ENCODE measurements at places on chromosomes 12 and 14.
A peak's percentile ranks its signal among the peaks of the same experiment; 100 is the strongest.

- DNase-seq: no peak
Measured at GRCh38 chr12:46547421-46548354, 175.1 kb upstream of the SLC38A2 start.

GRCh38 chr14:75147423-75148071, 20.7 kb upstream of the NEK9 start:
- DNase-seq: no peak

GRCh38 chr14:89041257-89041582, 216.8 kb downstream of the TTC8 start:
- peak; percentile 60 for DNase-seq

- no peak for DNase-seq
Measured at GRCh38 chr12:63323942-63324341, 172.9 kb upstream of the AVPR1A start.

GRCh38 chr12:45611061-45611460, 118.4 kb upstream of the ARID2 start:
- DNase-seq: no peak

DNA sequence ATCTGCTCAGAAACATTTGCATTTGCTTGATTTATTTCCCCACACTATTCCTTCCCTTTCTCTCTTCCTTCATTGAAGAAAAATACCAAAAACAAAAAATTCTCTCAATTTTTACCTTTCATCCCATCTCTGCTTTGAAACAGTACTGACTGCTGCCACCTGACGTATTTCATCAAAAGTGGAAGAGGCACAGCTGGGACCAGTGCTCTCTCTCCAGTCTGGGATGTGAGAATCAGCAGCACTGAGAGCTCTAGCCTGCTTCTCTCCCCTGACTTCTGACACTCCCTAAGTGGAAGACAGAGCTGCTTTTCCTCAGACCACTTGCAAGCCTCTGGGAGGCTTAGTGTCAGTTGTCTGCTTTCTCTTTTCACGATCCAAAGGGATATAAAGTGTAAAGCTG, 36.9 kb downstream of the TTLL5 start:
- DNase-seq: no peak

DNA sequence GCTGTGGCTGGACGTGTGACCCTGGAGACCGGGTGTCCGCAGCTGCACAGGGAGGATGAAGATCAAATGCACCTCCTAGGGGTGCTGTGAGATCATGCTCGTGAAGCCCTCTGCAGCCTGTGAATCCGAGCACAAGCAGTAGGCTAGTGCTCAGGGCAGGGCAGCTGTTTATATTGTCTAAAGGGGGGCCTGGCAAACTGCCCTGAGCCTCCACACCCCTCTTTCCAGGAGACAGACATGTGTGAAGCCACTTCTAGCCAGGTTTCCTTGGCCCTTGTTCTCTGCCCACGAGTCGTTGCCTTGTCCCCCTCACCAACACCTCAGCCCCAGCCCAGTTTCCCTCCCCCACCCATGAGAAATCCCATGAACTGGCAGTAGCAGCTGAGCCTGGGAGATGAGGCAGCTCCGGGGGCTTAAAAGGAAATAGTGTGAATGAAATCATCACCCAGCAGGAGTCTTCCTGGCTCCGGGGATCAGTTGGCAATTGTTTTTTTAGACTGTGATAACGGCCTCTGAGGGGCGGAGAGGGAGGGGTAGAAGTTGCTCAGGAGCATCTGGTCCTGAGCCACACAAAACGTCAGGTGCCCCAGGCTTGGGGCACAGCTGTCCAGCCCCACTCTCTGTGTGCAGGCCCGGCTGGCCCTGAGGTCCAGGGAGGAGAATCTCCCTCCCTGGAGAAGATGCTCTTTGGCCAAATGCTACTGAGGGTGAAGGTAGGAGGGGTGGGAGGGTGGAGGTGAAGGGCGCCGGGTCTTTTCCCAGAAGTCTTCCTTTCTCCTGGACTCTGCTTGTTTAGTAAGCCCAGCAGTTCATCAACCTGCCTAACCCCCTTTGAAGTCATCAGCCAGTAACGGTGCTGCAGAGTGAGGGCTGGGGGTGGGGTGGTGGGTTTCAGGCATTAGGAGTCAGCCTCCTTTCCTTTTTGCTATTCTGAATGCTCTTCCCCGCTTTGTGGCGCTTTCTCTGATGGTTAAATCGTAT, 4.0 kb downstream of the FGF6 start:
- peak; percentile 50 for DNase-seq

- DNase-seq: no peak
Measured at GRCh38 chr12:129827866-129828384, 75.9 kb downstream of the TMEM132D start.

DNA sequence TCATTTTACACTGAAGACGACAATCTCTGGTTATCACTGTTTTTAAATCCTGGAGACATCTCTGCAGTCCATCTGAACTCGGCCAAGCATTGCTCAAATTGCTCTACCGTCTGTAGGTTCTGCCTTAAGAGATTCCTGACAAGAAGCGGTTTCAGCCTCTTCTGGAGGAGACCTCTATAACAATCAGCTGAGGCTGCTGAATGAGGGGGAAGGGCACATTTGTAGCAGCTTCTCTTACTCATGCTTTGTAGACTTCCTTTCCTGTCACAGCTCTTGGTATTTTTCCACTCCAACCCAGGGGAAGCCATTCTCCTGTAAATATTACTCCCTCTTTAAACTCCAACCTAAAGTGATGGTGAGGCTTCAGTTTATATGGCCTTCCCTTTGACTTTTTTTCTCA, 3.0 kb downstream of the ARG2 start:
- peak; percentile 67 for DNase-seq

DNA sequence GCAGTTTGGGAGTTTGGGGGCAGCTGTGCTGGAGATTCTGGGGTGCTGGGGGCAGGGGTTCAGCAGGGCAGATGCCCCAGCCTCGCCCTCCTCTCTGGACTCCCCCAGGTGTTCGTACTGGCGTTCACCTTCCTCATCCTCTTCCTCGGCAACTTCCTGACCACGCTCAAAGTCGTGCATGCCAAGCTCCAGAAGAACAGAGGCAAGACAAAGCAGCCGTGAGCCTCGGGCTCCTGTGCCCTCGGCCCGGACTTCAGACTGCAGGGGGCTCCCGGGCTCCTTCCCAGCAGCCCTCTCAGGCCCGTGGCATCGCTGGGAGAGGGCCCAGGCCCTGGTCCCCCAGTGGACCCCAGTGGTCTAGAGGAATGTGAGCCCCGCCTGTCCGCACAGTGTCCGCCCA, 18.0 kb downstream of the RHOF start:
- no peak for DNase-seq

DNA sequence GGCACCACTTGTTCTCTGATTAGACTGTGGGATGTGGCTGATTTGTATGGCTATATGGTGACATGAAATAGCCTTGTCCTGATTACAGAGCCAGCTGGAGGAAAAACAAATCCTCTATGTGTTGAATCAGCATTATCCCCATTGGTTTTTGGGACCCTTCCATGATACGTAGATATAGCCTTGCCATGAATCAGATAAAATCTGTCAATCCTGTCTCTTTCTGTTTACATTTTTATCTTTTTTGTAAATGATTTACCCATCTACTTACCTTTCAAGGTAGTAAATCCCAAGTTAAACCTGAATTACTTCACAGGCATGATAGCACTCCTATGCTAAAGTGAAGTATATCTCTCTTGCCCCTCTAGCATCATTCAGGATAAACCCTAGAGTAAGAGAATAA, 789.3 kb downstream of the TMTC2 start:
- DNase-seq: no peak

All from NCI-H2107 (cell line).